Anterior cingulate cortex (tissue), 58 donors: ENCODE measurements at places on chromosomes 13 and 19.

- no peak for DNase-seq
These were observed 17.3 kb downstream of the RHPN2 start for GRCh38 chr19:33047422-33047821.

DNA sequence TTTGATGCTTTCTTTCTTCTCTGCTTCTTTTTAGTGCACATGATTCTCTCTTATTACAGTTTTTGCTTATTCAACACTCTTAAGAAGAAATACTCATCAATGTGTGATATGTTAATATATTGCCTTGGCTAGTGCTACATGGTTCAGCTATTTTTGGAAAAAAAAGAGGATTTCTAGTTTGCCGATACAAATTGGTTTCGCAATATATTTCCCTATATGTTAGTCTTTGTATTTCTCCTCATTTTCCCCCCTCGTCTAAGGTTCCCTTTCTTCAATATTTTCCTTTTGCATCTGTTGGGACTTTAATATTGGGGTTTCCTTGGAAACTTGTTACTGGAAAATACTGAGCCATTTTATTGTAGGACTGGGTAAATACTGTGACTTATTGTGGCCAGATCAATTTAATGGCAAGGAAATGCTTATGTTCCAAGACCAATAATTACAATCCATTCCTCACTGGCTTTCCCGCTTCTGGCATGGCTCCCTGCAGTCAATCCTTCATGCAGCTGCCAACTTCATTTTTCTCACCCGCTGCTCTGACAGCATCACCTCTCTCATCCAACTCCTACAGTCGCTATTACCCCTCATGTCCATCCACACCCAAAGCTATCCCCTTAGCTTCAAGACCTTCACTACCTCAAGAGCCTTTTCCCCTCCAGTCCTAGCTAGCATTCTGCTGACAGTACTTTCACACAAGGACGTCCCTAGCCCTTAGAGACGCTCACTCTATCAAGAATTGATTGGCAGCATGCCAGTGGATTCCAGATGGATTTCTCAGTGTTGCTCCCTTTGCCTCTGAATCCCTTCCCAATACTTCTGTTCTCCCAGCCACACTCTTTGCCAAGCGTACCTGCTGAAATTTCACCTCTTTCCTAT is 280.1 kb upstream of the TMTC4 start:
- no peak for DNase-seq

DNA sequence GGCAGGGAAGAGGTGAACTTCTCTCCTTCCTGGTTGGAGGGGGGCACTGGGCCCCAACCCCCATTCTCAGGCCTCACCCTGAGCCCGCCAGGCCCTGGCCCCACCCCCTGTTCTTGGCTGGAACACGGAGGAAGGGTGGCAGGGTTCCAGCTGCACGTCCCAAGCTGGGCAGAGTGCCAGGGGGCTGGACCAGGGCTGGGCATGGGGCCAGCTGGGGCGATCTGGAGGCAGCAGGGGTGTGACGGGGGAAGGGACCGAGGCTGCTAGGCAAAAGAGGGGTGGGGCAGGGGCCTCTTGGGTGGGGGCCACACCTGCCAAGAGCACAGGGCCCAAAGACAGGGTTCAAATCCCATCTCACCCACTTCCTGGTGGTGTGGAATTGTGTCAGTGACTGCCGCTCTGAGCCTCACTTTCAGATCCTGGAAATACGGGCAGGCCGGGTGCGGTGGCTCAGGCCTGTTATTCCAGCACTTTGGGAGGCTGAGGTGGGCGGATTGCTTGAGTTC is 2.2 kb downstream of the HIF3A start:
- DNase-seq, result peak; percentile 54

DNA sequence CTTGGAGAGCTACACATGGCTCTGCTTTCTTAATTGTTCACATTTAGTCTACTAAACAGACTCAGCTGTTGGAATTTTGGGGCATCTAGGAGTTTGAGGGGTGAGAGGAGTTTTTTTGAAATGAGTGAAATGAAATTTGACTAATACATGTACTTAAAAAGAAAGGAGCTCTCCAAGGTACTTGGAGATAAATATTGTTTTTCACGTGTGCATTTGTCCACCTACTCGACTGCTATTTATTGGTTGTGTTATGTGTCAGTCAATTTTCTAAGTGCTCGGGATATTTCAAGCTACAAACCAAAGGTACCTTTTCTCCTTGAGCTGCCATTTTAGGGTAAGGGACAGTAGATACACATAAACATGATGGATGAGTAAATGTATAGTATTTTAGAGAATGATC is 697.0 kb downstream of the LIG4 start:
- DNase-seq, result no peak

DNA sequence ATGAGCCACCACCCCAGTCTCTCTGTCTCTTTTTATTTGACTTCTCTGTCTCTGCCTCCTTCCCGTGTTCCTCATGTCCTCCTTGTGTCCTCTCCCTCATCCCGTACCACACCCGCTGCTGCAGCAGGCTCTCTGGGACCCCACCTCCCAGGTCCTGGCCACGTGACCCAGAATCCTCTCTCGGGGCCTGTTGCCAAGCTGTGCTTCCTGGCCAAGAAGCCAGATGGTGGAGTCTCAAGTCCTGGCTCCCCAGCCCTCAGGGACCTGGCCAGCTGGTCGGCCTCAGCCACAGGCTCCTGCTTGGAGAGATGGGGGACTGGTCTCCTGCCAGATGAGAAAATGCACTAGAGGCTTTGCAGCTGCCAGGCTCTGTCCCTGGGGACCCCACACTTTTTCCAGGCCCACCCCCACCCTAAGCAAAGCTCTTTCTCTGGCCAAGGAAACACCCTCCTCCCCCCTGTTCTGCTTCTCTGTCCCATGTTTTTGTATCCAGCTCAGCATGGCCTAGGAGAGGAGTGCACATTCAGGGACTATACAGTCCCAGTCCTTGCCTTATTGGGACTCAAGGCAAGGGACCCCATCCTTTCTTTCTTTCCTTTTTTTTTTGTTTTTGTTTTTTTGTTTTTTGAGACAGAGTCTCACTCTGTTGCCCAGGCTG is 34.3 kb upstream of the SHKBP1 start:
- DNase-seq, result no peak

GRCh38 chr19:36392916-36393673 is 14.1 kb upstream of the ZFP14 start:
- DNase-seq, result no peak

DNA sequence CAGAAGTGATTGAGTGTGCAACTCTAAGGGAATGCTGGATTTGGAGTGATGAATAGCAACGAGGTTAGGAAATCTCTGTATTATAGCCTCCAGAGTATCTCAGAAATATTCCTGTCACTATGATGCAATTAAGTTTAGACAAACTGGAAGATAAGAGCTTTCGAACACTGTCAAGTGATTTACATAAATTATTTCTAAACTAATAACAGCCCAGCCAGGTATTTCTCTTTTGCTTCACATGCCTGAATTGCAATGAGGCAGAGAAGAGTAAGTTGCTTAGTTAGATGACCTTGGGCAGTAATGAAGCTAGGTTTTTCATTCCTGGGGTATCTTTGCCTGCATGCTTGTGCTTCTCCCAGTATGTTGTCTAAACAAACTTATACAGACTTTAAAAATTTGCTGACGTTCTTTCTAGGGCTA is 134.5 kb downstream of the LMO7 start:
- no peak for DNase-seq

DNA sequence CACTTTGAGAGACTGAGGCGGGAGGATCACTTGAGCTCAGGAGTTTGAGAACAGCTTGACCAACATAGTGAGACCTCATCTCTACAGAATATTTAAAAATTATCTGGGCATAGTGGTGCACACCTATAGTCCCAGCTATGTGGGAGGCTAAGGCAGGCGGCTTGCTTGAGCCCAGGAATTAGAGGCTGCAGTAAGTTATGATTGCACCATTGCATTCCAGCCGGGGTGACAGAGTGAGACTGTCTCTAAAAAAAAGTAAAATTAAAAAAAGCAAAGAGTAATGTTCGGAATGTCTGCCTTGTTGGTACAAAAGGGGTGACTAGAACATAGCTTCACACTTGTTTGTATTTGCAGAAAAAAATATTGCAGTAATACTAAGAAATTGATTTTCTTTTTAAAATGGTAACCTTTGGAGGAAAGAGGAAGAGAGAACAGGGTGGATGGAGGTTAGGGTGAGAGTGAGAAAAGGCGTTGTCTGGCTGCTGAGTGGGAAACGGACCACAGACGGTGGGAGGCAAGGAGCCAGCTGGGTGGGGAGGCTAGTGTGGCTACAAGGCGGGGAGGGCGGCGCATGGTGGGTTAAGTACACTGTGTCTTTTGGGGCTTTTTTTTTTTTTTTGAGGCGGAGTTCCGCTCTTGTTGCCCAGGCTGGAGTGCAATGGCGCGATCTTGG is 10.2 kb downstream of the PPP1R14A start:
- DNase-seq, result no peak

DNA sequence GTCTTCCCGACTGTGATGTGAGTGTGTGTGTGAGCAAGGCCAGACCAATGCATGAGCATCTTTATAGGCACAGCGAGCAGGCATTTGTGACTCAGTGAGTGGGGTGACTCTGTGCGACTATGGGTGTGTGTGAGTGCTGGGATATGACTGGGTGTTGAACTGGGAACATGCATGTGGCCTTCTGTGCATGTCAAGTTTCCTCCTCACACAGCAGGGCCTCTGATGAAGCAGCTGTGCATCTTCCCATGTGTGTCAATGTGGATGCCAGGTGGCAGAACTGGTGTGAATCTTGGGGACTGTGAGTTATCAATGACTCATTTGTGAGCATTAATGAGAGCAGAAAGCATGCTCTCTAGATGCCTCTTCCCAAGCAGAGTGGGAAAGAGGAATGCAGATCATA is 12.1 kb upstream of the LGALS14 start:
- DNase-seq, result no peak

DNA sequence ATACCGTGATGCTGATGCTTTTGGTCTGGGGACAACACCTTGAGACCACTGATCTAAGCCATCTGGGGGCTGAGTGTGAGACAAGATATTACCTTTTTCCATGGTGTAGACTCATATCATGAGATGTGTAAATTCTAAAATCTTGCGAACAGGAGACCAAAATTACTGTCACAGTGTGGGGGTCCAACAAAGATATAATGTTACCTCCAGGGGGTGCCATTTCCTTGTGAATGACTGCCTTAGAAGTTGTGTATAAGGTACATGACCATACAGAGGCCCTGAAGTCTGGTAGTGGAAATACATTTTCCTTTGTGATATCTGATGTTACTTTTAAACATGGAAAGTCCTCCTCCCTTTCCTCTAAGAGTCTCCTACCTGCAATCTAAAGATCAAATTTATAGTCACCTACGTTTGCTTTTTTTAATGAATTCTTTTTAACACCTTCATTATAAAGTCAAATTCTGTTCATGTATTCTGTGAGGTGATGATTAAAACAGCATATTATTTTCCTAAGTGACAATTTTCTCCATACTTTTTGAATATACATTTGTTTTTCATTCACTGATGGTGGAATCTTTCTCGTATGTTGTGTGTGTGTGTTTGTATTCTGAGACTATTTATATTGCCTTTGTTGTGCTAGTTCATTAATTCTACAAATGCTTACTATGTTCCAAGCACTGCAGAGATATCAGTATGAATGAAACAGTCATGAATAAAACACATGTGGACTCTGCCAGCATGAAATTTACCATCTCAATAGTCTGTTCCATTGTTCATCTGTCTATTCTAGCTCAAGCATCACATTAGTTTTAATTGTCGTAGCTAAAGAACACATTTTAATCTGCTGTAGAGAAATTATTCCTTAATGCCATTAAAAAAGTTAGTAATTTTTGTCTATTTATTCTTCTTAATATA is 113.7 kb downstream of the RFC3 start:
- DNase-seq, result no peak

DNA sequence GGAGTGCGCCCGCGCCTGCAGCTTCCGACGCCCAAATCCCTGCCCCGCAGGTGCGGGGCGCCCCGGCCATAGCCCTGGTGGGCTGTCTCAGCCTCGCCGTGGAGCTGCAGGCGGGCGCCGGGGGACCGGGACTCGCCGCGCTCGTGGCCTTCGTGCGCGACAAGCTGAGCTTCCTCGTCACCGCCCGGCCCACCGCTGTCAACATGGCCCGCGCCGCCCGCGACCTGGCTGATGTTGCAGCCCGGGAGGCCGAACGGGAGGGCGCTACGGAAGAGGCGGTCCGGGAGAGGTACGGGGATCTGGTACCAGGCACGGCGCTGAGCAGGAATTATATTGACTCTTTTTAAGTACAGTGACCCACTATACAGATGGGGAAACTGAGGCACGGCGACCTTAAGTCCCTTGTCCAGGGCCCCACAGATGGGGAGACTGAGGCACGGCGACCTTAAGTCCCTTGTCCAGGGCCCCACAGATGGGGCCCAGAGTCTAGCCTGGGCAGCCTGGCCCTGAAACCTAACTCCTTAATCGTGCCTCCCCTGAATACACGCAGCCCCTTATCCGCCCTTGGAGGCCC is 586 bp downstream of the MRI1 start:
- no peak for DNase-seq

DNA sequence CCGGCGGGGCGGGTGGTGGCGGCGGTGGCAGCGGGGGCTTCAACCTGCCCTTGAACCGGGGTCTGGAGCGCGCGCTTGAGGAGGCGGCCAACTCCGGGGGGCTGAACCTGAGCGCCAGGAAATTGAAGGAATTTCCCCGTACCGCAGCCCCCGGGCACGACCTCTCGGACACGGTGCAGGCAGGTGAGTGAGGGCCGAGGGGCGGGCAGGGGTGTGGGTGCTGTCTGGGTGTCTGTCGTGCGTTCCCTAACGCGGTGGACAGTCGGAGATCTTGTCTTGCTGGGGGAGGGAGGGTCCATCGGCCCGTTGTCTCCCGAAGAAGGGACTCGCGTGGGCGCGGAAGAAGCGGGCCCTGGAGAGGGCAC is 533 bp downstream of the LRCH1 start:
- DNase-seq, result no peak

DNA sequence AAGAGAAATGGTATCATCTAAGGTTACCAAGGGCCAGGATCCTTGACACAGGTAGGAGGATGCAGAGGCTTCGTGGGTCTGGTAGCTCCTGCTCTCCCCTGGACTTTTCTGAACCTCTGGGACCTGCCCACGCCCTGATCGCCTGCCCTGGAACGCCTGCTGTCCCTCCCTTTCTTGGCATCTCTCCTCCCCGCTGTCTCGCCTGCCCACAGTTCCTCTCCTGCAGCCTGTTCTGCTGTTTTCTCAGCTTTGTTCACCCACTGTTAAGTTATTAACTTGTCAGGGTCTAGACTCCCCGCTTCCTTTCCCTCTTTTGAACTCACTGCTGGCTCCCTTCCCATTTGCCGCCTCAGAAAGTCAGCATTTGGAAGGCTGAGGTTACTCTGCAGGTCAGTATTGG is 19.8 kb downstream of the SERP2 start:
- no peak for DNase-seq

DNA sequence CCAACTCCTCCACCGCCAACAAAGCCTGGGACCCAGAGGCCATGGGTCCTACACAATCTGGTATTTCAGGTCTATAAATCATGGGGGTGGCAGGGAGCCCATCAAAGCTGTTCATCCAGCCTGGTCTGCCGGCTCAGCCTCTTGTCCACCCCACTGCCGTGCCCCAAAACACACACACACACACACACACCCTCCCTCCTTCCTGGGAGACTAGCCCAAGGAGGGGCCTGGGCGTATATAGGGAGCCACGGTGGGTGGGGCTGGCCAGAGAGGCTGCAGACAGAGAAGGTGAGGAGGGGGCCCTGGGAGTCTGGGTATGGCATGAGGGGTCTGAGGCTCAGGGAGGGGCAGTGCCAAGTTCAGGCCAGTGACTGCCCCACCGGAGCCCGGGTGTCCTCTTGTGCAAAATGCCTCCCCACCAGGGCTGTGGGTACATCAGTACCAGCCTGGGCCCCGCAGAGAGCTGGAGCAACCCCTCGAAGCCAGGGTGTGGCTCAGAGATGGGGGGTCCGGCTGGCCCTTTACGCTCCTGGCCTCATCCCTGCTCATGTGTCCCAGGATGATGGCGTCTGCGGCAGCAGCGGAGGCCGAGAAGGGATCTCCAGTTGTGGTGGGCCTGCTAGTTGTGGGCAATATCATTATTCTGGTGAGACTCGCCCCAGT is at the start of gene UPK1A:
UPK1A (plus strand) TSS at position 267 of the 663 bp plus-strand sequence; CDS start at position 563, 296 bp downstream.
- no peak for DNase-seq
